HT-29 (cell line): ENCODE measurements at places on chromosomes 5 and 9. TPM values are rescaled to one million over a fixed set of nuclear protein-coding genes. Genes with fewer than 3 reads are reported as not detected.
A peak's percentile ranks its signal among the peaks of the same experiment; 100 is the strongest.

Gene GEMIN5
- 13.4 and 14.8 TPM in 2 replicates for total RNA-seq

- no peak for DNase-seq
These were observed 603.7 kb downstream of the RAB3C start for GRCh38 chr5:59186623-59187022.

DNA sequence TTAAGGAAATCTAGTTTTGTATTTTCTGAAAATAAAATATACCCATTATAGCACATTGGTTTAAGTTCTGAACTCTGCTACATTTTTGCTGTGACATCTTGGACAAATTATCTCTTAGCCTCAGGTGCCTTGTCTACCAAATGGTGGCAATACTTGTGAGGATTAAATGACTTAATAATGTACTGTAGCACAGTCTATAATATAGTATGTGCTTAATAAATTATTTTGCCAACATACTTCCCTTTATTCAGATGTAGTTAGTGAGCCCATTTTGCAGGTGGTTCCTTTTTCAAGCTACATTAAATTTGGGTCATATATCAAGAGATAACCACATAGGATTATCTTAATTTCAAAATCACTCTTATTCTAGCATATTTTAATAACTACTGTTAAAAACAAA lies 3.2 kb downstream of the ETF1 start:
- DNase-seq, result no peak

GRCh38 chr5:123807177-123807945 lies 295.4 kb downstream of the CSNK1G3 start:
- peak; percentile 43 for DNase-seq
